ENCODE measurements at places on chromosomes 7 and 10.

GRCh38 chr10:12774204-12774894 is 227.2 kb downstream of the CCDC3 start:
- DNase-seq = no peak

DNA sequence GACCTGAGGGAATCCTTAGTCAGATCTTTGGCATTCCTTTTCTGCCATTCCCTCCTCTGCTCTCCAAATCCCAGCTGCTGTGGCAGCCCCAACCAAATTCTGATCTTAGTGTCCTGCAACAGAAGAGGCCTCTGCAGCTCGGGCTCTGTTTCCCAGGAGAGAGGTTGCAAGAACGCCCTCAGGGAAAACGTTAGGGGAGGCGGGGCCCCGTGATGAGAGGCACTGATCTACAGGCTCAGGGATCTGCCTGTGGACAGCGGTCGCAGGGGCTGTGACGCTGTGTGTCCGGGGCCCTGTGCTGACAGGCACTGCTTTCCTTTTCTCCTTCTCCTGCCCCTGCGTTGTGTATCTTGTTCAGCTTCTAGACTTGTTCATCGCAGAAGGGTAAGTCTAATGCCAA is 57.3 kb upstream of the DPYSL4 start:
- no peak for DNase-seq

GRCh38 chr7:130945411-130945811 is 211.4 kb upstream of the KLF14 start:
- no peak for DNase-seq

DNA sequence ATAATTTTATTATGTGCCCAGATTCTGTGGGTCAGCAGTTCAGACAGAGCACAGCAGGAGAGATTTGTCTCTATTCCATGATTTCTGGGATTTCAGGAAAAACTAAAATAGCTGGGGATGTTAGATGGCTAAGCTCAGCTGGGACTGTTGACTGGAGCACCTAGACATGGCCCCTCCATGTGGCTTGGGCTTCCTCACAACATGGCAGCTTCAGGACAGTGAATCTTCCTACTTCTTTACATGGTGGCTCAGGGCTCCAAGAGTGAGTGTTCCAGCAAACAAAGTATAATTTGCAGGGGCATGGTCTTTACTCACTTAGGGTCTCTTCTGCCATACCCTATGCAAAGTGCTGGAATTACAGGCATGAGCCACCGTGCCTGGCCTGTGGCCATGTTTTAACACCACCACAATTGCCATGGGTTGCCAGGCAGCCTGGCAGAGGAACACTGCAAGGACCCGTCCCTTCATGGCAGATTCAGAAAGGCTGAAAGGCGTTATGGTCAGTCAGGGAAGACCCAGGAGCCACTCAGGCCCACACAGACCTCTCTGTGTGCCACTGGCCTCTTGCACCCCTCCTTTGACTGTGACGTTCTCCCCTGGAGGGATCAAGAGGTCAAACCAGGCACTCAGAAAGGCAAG is 50.8 kb upstream of the ZMIZ1 start:
- no peak for DNase-seq

DNA sequence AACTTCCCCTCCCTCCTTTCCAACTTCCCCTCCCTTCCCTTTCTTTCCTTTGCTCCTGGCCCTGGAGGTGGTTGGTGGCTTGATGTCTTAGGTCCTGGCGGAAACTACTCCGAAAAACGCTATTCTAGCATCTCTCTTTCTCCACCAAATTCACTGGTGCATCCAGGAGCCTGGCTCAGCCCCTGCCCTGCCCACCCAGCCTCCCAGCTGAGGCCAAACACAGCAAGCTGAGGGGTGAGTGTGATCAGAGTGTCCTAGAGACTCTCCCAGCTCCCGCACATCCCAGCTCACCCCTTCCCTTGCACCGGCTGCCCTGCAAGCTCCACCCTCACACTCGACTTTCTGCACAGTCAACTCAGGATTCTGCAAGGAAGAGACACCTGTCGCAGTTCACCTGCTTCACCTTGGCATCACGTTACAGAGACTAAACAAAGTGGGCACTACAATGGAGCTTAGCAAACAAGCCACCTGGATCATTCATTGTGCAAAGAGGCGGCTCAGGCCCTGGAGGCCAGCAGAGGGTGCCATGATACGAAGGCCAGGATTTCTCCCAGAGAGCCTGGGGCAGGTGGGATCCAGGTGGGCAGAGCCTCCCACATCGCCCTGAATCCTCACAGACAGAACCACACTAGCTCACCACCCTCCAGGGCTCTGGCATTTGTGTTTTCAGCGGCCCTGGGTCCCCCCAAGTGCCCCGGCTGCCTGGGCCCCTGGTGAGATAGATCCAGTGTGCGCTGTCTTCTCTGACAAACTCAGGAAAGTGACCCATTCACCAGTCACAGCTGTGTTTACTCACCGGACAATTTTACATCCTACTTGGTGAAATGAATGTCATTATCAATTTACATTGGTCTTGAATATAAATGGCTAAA is 169.6 kb downstream of the TCERG1L start:
- DNase-seq = no peak

- DNase-seq = no peak
Measured at GRCh38 chr7:114970308-114970707, 48.4 kb downstream of the MDFIC start.

- no peak for DNase-seq
Measured at GRCh38 chr10:13056456-13057077, 43.4 kb upstream of the OPTN start.

DNA sequence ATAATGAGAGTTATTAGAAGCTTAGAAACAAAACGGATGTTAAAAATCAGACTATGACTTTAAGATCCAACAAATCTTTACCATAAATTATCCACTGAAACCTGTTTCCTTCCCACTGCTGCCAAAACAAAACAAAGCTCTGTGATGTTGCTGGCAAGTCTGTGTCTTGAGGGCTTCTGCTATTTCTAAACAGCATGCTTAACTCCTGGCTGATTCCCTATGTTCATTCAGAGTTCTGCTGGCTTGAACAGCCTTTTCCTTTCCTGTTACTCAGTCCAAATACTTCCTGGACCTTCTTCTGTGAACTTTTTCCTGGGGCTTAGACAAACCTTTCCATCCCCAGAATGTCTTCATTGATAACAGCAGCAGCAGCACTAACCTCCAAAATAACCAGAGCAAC is 448.1 kb downstream of the SORCS1 start:
- DNase-seq = no peak

DNA sequence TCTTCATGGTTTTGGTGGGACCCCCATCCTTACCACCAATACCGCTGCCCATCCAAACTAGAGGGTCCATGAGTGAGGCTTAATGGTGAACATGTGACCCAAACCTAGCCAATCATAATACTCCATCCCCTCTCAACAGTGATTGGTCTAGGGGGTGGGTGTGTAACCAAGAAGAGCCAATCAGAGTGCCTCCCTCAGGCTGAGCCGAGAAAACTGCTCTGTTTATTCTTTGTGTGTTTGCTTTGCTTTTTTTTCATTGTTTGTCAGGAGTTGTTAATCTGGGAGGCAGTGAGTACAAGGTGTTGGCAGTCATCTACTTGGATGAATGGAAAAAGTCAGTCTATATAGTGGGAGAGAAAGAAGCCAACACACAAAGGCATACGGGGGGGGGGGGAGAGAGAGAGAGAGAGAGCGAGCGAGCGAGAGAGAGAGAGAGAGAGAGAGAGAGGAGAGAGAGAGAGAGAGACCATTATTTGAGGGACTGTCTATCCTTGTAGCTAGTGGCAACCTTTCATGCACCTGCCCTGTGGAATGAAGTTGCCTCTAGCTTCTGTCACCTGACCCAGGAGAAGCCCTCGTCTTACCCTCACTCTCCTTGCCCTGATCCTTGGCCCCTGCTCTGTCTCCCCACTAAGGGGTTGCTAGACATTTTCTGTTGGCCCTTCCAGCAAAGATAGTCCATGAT is 441.7 kb downstream of the TYW1 start:
- no peak for DNase-seq

DNA sequence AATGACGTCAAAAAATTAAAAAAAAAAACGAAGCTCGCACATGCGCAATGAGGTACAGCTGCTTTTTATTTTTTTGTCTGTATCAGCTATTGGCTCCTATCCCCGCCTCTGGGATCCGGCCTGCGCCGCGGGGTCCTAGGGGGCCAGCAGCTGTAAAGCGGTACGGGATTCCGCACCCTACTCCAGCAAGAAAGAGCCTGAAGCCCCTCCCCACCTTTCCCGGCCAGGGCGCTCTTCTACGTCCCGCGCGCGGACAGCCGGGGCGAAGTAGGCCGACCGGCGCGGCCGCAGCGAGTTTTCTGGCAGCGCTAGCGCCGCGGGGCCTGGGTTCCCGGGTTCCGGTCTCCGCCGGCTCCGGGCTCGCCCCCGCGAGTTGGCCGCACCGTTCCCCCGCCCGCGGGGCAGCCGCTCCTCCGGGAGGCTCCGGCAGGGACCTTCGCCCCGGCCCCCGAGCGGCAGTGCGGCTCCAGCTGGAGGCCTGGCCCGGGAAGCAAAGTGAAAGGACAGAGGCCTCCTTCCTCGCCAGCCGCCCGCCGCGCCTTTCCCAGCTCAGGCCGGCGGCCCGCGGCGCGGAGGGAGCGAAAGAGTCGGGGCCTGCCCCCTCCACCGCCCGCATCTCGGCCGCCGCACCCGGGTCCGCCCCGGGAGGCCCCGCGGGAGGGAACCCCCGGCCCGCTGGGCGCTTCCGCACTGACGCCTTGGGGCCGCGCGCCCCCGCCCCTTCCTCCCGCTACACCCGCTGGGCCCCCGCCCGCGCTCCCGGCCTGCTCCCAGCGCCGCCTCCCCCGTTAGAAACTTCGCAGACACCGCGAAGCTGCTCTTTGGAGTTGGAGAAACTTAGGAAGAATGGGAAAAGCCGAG is 4.7 kb upstream of the SPAG6 start:
- DNase-seq = peak; percentile 44

GRCh38 chr7:152860310-152860709 is 100.8 kb downstream of the ACTR3B start:
- no peak for DNase-seq

- no peak for DNase-seq
Measured at GRCh38 chr10:70680899-70681730, 8.8 kb downstream of the ADAMTS14 start.

Measured in stimulated activated CD8-positive, alpha-beta memory T cell treated with anti-CD3 and anti-CD28 coated beads, Interleukin-12 subunit alpha, Interleukin-12 subunit beta, amount 100 ng/mL, for 4 hours (primary cell).